LHCN-M2 (cell line): ENCODE measurements at places on chromosomes 7 and 10. TPM values are rescaled to one million over a fixed set of nuclear protein-coding genes. Genes with fewer than 3 reads are reported as not detected.

UPK3BL2 gene
- total RNA-seq, result 1.0 and 4.3 TPM in 2 replicates

DNA sequence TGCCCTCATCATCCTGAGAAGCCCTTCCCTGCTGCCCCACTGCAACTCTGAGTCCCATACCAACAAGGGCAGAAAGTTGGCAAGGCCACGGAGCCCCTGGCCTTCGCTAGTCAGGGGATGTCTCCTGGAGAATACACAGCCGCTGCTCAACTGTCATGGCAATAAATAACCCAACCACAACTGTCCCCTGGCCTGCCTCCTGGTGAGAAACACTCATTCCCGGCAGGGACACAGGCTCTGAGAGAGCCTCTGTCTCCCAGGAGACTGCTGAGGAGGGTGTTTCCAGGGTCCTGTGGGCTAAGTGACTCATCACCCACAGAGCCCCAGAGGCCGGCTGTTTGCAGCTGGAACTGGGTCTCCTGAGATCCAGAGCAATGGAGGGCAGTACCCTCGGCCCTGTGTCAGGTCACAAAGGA is 354.1 kb downstream of the TNS3 start:
- DNase-seq, result peak; percentile 95

PHKG1 gene
- 0.38 and 0.46 TPM in 2 replicates for total RNA-seq

DNA sequence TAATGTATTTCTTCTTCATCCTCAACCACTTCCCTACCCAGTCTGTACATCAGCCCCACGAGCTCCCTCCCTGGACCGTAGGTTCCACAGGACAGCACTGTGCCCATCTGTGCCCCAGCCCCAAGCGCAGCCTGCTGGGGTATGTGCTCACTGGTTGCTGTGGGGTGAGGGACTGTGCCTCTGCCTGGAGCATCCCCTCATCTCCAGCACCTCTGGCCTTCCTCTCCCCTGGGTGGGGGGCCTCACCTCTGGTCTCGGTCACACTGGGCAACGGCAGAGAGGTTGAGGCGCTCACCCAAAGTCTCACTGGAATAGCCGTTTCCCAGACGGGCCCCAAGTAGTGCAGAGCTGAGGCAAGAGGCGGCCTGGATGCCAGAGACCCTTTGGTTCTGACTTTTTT is 1.5 kb upstream of the PRKAR1B start:
- DNase-seq, result no peak

DNA sequence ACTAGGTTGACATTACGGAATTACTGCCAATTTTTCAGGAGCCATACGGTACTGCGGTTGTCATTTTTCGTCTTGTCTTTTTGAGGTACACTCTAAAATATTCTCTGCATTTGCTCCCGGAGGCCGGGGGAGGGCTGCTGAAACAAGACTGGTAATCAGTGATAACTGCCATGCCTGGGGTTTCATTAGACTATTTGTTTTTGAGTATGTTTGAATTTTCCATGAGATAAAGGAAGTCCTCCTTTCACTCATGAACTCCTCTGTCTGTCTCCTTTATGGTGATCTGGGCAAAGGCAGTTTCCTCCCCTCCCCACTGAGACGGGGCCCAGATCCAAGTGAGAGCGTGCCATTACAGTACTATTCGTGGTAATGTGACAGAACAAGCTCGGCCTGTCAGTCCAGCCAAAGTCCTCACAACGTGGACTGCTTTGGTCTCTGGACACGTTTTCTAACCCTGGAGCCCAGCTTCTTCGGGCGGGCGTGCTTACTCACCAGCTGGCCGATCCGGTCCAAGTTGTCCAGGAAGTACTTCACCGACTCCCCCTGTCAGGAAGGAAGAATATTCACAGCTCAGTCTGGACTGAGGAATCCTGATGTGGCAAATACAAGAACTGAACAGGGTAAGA is 45.1 kb downstream of the AMZ1 start:
- DNase-seq, result peak; percentile 38

- peak; percentile 94 for DNase-seq
Observed at GRCh38 chr10:102802920-102803534, 34.2 kb downstream of the CYP17A1 start.
